ENCODE measurements at places on chromosomes 16 and 17.

- DNase-seq, result no peak
Observed at GRCh38 chr16:50309527-50310307, 43.4 kb downstream of the ADCY7 start.

DNA sequence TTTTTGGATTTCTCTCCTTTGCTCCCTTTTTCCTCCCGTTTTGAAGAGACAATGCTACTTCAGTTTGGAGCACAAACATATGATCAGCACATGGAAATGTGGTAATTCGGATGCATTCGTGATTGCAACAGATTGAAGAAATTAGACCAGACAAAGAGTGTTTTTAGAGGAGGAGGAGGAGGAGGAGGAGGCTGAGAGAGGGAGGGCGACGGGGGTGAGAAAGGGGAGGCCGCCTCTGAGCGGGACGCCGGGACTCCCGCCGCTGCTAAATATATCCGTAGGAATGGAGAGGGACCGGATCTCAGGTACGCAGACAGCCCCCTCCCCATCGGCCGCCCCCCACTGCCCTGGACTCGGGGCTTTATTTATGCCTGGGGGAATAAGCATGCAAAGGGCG is 179.3 kb downstream of the SEC14L1 start:
- DNase-seq, result no peak

DNA sequence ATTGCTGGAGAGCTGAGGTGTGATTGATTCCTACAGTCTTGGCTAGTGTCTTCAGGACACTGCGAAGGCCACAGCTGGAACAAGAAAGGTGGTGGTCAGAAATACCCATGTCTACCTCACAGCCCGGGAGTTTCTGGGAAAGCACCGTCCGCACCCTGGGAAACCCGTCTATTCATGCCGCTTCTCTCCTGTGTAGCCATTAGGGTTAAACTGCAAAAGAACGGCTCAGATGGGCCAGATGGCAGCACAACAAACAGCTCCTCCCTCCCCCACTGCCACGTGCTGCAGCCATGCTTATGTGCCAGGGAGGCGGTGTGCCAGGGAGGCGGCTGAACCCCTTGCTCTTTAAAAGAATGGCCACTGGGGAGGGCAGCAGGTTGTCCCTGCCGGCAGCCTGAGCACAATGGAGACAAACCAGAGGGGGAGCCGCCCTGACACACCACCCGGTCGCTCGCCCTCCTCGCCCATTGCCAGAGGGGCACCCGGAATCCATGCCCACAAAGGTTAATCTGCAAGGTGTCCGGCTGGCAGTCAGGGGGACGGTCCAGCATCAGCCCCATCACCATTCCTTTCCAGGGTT is 65.2 kb downstream of the CYTH1 start:
- no peak for DNase-seq

DNA sequence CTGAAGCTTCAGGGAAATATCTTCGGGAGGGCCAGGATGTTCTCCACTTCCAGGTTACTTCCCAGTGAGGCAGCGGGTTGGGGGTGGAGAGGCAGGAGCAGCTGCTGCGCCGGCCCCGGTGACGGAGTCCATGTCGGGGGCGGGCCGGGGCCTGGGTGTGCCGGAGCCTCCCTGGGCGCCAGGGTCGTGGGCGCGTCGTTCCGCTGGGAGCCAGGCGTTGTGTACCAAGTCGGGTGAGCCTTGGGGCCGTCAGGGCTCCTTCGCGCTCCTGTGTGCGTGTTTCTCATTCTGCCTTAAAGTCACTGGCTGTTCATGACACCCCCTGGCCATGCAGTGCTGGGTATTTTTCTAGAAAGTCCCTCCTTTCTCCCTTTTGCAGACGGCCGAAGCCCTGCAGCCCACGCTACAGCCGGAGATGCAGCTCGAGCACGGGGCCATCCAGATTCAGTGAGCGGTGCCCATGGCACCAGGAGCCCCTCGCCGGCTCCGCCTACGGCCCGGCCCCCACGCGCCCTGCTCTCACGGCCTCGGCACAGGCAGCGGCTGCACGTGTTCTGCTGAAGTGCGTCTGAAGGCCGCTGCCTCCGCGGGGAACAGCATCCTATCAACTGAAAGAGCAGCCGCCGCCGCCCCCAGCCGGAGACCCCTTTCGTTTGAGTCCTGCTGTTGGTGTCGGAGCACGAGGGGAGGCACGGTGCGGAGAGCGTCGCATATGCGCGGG is 125.1 kb downstream of the BANP start:
- DNase-seq, result no peak

DNA sequence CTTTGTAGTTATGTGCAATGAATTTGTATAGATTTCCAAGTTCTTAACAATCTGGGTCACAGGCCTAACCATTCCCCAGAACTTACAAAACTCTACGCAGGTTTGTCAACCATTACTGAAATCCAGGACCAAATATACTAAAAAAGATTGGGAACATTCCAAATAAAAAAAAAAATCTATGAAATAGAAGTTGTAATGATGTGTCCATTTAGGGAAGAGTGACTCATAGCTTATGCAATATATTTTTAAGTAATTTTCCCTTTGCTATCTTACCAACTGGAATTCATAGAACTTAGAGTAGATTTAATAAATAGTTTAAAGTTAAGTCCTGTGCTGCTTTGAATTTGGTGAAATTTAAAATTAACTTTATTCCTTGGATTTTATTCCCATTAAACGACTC is 393.2 kb downstream of the PMP22 start:
- DNase-seq, result no peak

DNA sequence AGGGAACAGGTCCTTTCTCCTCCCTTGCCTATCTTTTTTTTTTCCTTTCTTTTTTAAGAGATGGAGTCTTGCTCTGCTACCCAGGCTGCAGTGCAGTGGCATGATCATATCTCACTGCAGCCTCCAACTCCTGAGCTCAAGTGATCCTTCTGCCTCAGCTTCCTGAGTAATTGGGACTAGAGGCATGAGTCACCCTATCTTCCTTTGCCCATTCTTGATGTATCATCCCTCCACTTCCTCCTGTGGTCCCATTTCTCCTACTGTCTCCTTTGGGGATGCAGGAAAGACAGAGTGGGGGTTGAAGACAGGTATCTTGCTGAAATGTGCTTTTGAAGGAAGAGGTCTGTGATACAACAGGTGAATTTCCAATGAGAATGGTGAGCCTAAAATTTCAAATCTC is 5.5 kb downstream of the MYO19 start:
- DNase-seq, result no peak

- DNase-seq, result peak; percentile 50
Observed at GRCh38 chr16:25014500-25015147, 545 bp downstream of the ARHGAP17 start.

- no peak for DNase-seq
Observed at GRCh38 chr16:14017886-14018285, 53.2 kb upstream of the MRTFB start.

GRCh38 chr16:425740-426114 is 278 bp downstream of the RAB11FIP3 start:
- no peak for DNase-seq

GRCh38 chr17:29215717-29216116 is 30.9 kb upstream of the CRYBA1 start:
- no peak for DNase-seq

- no peak for DNase-seq
Observed at GRCh38 chr17:66450008-66450851, 147.8 kb downstream of the PRKCA start.

DNA sequence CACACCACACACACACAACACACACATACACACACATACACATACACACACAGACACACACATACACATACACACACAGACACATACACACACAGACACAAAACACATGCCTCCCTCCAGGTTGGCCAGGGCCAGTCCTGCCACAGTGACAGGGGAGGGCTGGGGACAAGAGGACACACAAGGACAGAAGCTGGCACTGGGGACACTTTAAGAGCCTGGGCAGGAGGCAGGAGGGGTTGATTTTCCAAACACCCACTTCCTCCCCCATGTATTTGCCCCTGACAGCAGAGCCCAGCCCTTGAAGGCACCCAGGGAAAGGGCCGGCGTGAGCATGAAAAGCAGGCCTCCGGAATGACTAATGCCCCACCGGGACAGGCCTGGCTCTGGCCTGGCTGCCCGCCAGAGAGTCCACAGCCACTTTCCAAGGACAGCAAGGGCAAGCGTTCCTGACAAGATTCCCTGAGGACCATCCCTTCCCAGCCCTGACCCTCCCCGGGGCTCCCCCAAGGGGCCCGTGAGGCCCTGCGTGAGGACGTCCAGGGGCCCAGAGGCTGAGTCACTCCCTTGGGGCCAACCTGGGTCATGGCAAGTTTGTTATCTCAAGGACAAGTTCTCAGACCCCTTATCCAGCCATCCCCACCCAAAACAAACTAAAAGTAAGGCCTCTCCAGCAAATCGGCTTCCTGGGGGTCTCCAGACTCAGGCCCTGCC is 235.6 kb downstream of the ZNF423 start:
- no peak for DNase-seq

All from trophoblast cell (in vitro differentiated cells and primary cell).